Stimulated activated CD8-positive, alpha-beta memory T cell treated with anti-CD3 and anti-CD28 coated beads, Interleukin-2, amount 100 ng/mL, for 48 hours (primary cell): ENCODE measurements at places on chromosomes 3 and 15.

GRCh38 chr3:155743606-155744005, 1.3 kb downstream of the PLCH1 start:
- DNase-seq: no peak

GRCh38 chr3:119649761-119650160, 10.6 kb downstream of the POPDC2 start:
- no peak for DNase-seq

GRCh38 chr3:50242851-50243542, 7.0 kb downstream of the GNAI2 start:
- no peak for DNase-seq

- DNase-seq: no peak
Measured at GRCh38 chr3:114721864-114722263, 425.2 kb downstream of the ZBTB20 start.

DNA sequence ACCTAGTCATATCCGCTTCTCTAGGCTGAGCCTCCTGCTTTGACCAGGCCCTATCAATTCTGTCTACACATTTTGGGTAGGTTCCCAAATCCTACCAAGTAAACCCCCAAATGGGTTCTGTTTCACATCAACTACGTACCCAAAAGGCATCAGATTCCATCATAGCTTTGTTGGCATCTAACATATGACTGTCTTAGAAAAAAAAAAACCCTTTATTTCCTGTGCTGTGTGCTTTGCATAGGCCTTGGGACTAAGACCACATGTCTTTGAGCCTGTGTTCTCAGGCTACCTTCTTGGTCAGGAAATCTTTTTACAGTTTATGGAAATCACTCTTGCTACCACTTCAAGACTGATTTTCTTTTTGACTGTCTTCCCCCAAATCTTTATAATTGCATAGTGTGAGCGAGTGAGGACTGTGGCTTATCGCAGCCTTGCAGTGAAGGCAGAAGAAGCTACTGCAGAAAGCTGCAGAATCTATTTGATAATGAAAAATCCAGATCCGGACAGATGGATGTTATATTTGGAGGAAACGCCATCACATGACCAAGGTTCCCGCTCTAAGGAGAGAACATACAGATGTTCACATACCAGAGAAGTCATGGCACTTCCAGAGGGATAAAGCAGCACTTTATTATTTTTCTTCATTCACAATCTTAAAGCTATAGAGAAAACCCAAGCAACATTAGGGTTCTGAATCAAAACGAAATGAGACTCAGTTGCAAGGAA, 111.2 kb downstream of the EOMES start:
- DNase-seq: no peak
